ENCODE measurements at places on chromosomes 2 and 18. TPM values are rescaled to one million over a fixed set of nuclear protein-coding genes. Genes with fewer than 3 reads are reported as not detected.

EFHD1 gene
- polyA plus RNA-seq: 263 TPM

FAM228A gene
- 0.34 TPM for polyA plus RNA-seq

RBM44 gene
- polyA plus RNA-seq: not detected

CHRNG gene
- polyA plus RNA-seq: not detected

CRYBA2 gene
- 9.1 TPM for polyA plus RNA-seq

SLC19A3 gene
- 2.1 TPM for polyA plus RNA-seq

STON1 gene
- 0.95 TPM for polyA plus RNA-seq

MALL gene
- polyA plus RNA-seq: 1.9 TPM
